ENCODE measurements at places on chromosomes 5 and 9. TPM values are rescaled to one million over a fixed set of nuclear protein-coding genes. Genes with fewer than 3 reads are reported as not detected.

DNA sequence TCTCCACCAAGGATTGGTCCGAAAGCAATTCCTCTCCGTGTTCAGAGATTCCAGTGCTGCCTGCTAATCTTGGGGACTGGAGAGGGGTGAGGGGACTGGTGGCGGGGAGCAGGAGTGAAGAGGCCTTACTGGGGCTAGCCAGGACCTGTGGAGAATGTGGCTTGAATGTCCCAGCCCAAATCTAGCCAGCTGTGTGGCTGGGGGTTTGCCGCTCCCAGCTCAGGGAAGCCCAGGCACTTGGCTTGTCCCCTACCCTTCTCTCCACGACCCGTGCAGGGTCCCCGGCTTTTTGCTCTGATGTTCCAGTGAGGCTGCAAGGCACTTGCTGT is 2.4 kb downstream of the N4BP3 start:
- H3K27me3 ChIP-seq = peaks cover 33% of the 10 kb centered on the region
- H3K4me1 ChIP-seq = peaks cover 37% of the 10 kb centered on the region
- peak overlapping the region; percentile 27 for H3K4me3 ChIP-seq
- no peak overlapping the region for H3K27ac ChIP-seq

Gene MTAP
- 62.2 TPM for total RNA-seq

GRCh38 chr5:40832345-40832744 is 2.7 kb downstream of the RPL37 start:
- peak overlapping the region; percentile 71 for H3K27ac ChIP-seq
- no peaks in the 10 kb centered on the region for H3K27me3 ChIP-seq
- peaks cover 72% of the 10 kb centered on the region for H3K4me1 ChIP-seq
- DNase-seq = no peak
- peak overlapping the region; percentile 95 for H3K4me3 ChIP-seq

DNA sequence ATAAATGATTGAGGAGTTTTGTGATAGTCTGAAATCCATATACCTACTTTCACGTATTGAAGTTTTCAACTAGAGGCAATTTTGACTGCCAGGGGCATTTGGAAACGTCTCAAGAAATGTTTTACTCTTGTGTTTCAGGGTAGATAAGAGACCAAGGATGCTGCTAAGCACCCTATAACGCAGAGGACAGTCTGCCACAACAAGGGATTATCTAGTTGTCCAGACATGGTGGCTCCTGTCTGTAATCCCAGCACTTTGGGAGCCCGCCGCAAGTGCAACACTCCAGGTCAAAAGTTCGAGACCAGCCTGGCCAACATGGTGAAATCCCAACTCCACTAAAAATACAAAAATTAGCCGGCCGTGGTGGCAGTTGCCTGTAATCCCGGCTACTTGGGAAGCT is 133.7 kb upstream of the CCNG1 start:
- H3K4me1 ChIP-seq = no peaks in the 10 kb centered on the region
- DNase-seq = no peak
- no peaks in the 10 kb centered on the region for H3K36me3 ChIP-seq
- H3K27ac ChIP-seq = no peak overlapping the region

Gene MYMK
- total RNA-seq = not detected

DNA sequence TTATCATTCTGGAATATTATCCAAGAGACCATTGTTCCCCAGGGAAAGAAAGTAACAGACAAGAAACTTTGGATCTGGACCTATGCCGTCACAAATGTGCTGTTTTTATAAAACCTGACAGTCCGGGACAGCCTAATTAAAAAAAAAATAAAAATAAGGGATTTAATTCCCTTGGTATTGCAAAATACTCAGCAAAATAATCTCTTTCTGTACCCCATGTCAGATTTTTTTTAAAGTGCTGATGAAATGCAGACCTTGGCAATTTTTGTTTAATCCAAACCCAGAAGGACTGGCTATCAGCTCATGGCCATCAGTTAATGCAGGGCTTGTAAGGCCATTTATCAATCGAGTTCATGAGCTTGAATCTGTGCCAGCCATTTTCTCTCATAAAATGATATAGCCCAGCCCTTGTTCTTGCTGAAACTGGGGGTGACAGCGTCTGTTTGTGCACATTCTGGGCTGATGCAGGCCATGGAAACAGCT is 162.7 kb upstream of the S1PR3 start:
- peaks cover 26% of the 10 kb centered on the region for H3K27me3 ChIP-seq
- DNase-seq = no peak
- no peaks in the 10 kb centered on the region for H3K36me3 ChIP-seq

Measured in activated T-helper 1 cell treated with anti-CD3 and anti-CD28 coated beads, Interleukin-12 subunit alpha, Interleukin-12 subunit beta, Interleukin-2, Interleukin-4 antibody, amounts not matched to agents 30 ng/mL and 10 ng/mL and 1 ng/mL, durations not matched to agents 14 hours and 24 hours and 36 hours (primary cell).